Activated CD4-positive, alpha-beta memory T cell treated with anti-CD3 and anti-CD28 coated beads for 36 hours (primary cell): ENCODE measurements at places on chromosomes 4 and X.

DNA sequence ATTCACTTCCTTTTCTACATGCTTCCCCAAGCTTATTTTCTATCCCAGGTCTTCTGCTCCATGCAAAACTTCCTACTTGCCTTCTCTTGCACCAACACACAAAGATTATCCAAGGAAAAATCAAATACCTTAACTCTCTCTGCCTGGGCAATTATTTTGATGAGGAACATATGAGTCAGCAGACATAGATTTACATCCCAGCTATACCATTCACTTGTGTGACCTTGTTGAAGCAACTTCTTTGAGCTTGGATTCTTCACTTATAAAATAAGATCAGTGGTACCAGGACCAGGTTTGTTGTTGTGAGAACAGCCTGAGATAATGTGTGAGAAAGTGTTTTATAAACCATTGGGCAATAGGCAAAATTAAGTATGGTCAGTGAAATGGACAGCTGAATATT is 39.1 kb upstream of the TMEM192 start:
- no peak for DNase-seq

- peak; percentile 38 for DNase-seq
Observed at GRCh38 chrX:48520455-48520854, 1.2 kb upstream of the EBP start.

DNA sequence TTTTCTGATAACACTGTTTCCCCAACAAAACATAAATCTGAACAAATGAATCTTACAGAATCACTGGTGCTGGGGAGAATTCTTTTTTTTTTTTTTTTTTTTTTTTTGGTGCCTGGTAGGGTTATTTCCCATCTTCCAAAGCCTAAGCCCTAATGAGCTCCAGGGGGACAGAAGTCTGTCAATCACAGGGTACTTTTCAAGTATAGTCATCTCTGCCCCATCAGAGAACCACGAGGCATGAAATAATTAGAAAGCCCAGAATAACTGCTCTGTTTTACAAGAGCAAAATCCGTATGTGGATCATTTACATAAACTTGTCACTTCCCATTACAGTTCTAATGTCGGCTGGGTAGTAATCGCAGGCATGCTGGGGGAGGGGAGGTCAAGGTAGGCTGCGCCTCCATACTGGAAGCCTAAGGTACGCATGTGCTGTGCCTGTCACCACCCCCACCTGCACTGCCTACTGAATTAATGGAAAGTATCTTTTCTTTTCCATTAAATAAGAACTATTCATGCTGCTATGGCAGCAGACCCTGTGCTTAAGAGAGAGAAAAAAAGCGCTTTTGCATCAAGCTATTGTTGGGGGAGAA is 164.7 kb upstream of the LEF1 start:
- no peak for DNase-seq

DNA sequence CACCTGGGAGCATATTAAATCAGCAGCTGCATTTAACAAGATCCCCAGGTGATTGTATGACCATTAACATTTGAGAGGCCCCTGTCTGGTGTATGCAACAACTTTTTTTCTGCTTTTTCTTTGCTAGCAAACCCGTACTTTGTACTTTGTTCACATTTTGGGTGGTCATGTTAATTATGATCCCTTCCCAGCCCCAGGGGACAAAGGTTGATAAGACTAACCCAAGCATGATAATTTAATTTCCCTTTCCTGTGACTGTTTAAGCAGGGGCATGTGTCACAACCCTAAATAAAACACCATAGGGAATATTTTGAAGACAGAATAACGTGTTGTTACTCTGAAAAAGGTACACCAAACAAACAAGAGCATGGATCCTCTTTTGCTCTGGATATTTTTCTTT is 332.0 kb downstream of the PCDH18 start:
- no peak for DNase-seq

- no peak for DNase-seq
Observed at GRCh38 chr4:146247356-146247755, 33.0 kb downstream of the REELD1 start.

- DNase-seq: no peak
Observed at GRCh38 chr4:183919141-183919540, 14.0 kb downstream of the STOX2 start.

DNA sequence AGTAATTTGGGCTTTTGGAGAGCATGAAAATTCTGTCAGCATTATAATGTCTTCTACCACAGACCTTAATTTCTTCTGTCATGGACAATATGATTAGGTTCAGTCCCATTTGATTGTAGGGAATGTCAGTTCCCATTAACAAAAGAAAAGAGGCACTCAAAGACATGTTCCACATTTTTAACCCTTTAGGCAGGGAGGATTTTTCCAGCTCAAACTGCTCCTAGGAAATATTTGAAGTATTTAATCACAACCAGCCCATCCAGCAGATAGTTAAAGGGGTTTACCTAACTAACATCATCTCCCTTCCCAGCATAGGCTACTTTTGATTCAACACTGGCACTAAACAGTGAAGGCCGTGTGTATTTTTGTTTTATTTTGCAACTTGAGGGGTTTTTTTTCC is 256.0 kb downstream of the DHX15 start:
- DNase-seq: no peak

DNA sequence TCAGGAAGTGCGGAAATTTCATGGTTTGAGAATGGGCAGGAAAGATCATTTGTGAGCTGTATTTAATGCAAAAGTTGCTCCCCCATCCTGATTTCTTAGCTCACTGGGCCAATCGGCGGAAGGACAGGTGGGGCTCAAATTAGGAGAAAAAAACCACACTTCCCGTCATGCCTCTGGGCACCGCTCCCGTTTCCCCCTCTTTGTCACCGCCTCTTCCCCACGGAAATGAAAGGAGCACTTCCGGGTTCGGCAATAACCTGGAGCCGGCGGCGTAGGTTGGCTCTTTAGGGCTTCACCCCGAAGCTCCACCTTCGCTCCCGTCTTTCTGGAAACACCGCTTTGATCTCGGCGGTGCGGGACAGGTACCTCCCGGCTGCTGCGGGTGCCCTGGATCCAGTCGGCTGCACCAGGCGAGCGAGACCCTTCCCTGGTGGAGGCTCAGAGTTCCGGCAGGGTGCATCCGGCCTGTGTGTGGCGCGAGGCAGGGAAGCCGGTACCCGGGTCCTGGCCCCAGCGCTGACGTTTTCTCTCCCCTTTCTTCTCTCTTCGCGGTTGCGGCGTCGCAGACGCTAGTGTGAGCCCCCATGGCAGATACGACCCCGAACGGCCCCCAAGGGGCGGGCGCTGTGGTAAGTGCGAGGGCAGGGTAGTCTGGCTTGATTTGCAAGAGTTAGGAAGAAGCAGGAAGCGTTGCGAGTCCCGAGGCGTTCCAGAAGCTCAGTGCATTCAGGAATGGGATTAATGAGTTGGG is at the start of gene TMEM33:
TSS of gene TMEM33 (plus strand) at position 529 of the 751 bp plus-strand sequence. CDS start at position 585, 56 bp downstream.
- DNase-seq: peak; percentile 82

GRCh38 chr4:1499465-1499864 is 93.2 kb upstream of the NKX1-1 start:
- no peak for DNase-seq

DNA sequence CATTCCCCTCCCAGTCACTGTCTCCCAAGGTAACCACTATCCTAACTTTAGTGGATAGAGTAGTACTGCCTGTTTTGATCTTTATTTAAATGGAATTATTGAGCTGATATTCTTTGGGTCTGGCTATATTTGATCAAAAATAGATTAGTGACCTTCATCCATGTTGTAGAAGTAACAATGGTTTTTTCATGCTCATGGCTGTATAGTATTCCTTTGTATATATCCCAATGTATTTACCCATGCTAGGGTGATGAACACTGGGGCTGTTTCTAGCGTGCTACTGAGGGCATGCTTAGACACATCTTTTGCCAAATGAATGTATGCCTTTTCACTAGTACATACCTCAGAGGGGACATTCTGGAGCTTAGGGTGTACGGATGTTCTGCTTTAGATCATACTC is 10.1 kb upstream of the MAGEA8 start:
- DNase-seq: no peak

DNA sequence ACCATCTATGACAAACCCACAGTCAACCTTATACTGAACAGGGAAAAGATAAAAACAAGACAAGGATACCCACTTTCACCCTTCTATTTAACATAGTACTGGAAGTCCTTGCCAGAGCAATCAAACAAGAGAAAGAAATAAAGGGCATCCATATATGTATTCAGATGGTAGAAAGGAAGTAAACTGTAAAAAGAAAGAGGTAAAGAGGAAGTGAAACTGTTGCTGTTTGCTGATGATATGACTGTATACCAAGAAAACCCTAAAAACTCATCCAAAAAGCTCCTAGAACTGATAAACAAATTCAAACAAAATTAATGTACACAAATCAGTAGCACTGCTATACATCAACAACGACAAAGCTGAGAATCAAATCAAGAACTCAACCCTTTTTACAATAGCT is 538.7 kb upstream of the PABPC4L start:
- no peak for DNase-seq

GRCh38 chr4:150366487-150366999 is 215.4 kb upstream of the MAB21L2 start:
- DNase-seq: no peak

DNA sequence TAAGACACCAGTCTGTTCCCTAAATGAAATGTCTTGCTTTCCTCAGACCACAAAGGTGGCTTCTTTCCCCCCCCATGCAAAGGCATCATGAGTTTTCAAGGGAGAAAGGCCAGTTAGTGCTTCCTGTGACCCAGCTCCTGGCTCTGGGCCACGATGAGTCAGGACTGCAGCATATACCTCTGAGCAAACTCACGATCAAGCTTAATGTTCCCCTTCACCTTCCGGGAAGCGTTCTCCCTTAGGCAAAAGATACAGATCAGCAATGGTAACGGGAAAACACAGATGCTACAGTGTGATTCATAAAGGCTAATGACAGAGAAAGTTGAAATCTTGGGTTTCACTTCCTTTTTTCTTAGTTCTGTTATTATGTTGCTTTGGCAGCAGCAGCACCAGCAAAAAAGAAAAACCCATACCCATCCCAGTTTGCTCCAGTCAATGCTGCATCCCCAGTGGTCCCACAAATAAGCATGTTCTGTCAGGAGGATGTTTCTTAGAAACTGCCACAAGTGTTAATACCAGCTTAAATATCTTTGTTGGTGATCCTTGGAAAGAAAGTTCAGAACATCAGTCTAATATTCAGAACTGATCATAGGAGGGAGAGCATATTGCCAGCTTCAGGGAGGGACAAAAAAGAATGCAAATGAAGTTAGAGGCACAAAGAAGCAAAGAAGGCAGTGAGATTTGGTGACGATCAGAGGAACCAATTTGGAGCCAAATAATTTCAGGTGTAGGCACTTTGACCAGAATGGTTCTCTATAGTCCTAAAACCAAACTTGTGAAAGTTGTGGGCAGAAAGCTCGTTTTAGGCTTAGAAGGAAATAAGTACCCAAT is 41.2 kb downstream of the LONRF3 start:
- peak; percentile 73 for DNase-seq
